A549 treated with CORT108297 at 1 μM for 4 hours (cell line): ENCODE measurements at places on chromosomes 2 and 18. TPM values are rescaled to one million over a fixed set of nuclear protein-coding genes. Genes with fewer than 3 reads are reported as not detected.

SERPINB4 gene
- 0.14 to 0.25 TPM (median 0.19 TPM) in 5 replicates for total RNA-seq

CIB4 gene
- 0.16 to 0.34 TPM in 2 of 5 replicates, not detected in the others for total RNA-seq

CCDC141 gene
- total RNA-seq = not detected in 5 replicates

UGT1A8 gene
- 0.05 to 0.07 TPM (median 0.05 TPM) in 3 of 5 replicates, not detected in the others for total RNA-seq

ANKRD62 gene
- not detected in 5 replicates for total RNA-seq

CTAGE1 gene
- total RNA-seq = 0.05 TPM in 1 of 5 replicates, not detected in the others

ASTL gene
- not detected in 5 replicates for total RNA-seq

ADAM17 gene
- 24.1 to 33.3 TPM (median 28.1 TPM) in 5 replicates for total RNA-seq

ACADL gene
- total RNA-seq = 0.03 to 0.08 TPM (median 0.07 TPM) in 3 of 5 replicates, not detected in the others

CAVIN2 gene
- 13.6 to 23.4 TPM (median 21.6 TPM) in 5 replicates for total RNA-seq

SPDYA gene
- 0.10 to 0.32 TPM (median 0.17 TPM) in 5 replicates for total RNA-seq

LIMS1 gene
- total RNA-seq = 41.0 to 66.4 TPM (median 54.3 TPM) in 5 replicates

SPATS2L gene
- 122 to 135 TPM (median 132 TPM) in 5 replicates for total RNA-seq

DQX1 gene
- 0.06 to 0.16 TPM (median 0.12 TPM) in 5 replicates for total RNA-seq

EMX1 gene
- 0.09 to 0.38 TPM (median 0.14 TPM) in 3 of 5 replicates, not detected in the others for total RNA-seq

TRIM43 gene
- 0.07 TPM in 1 of 5 replicates, not detected in the others for total RNA-seq

TEX44 gene
- not detected in 5 replicates for total RNA-seq

VWC2L gene
- total RNA-seq = not detected in 5 replicates

SERPINB11 gene
- 0.07 to 0.13 TPM (median 0.10 TPM) in 3 of 5 replicates, not detected in the others for total RNA-seq

FOXD4L1 gene
- total RNA-seq = 0.20 to 0.67 TPM (median 0.34 TPM) in 5 replicates
